ENCODE measurements at places on chromosomes 7 and 10.

DNA sequence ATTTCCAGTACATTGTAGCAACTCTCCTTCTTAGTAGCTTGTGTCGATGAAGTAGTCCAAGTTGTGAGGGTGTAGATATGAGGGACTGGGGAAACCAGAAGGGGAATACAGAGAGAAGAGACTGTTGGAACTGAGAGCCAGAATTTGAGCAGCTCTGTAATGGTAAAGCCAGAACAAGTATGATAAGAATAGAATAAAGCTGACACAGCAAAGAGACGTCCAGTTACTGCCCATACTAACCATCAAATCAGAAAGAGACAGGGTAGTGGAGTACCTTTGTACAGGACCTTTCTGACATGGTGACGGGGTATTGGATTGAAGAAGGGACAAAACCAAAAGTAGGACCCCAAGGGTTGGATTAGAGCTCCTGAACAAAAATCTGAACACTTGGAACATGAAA is 206.0 kb downstream of the SEMA3E start:
- no peaks in the 10 kb centered on the region for H3K27me3 ChIP-seq
- no peaks in the 10 kb centered on the region for H3K36me3 ChIP-seq
- H3K27ac ChIP-seq = no peak overlapping the region
- no peak overlapping the region for H3K4me3 ChIP-seq
- peaks cover 49% of the 10 kb centered on the region for H3K4me1 ChIP-seq

DNA sequence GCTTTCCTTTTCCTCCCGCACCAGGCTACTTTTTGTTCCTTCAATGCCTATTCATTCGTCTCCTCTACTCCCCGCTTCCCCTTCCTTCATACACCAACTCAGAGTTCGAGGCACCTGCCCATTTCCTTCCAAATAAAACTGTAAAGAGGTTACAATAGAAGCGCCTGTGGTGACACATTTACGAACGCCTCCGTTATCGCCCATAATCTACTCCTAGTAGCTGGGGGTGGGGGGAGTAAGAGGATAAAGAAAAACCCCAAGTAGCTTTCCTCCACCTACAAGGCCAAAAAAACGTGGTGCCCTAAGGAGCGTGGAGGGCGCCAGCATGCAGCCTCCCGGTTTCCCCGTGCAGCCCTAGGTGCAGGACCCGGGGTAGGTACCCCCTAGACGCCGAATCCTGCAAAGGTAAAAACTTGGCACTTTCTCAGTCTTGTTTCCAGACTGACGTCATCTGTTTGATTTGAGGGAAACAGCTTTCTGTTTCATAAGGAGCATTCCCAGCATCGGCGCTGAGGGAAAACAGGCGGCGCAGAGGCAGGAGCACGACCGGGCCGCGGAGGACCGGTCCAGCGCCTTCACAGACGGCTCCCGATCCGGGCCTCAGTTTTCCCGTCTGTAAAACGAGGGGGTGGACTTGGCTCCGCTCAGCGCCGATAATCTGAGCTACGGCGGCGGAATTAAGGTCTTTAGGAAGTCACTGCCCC is 922 bp downstream of the PPA1 start:
- peaks cover 9% of the 10 kb centered on the region for H3K27me3 ChIP-seq
- H3K4me1 ChIP-seq = peaks cover 12% of the 10 kb centered on the region
- DNase-seq = peak; percentile 54
- peak overlapping the region; percentile 96 for H3K4me3 ChIP-seq
- no peak overlapping the region for H3K27ac ChIP-seq

- H3K4me3 ChIP-seq = no peak within 1 kb of the TSS
- DNase-seq = peak; percentile 61
- H3K4me1 ChIP-seq = peaks cover 5% of the 10 kb centered on the region
- H3K27ac ChIP-seq = no peak within 1 kb of the TSS
- H3K27me3 ChIP-seq = no peaks in the 10 kb centered on the region
- H3K36me3 ChIP-seq = no peaks in the 10 kb centered on the region
These were observed at the start of gene TMEM72 for GRCh38 chr10:44911081-44911540. TSS of gene TMEM72 (plus strand) at chr10:44911337. CDS start at chr10:44911513, 176 bp downstream.

GRCh38 chr7:41035794-41036193 is 667.1 kb downstream of the INHBA start:
- no peak overlapping the region for H3K27ac ChIP-seq
- H3K27me3 ChIP-seq = no peaks in the 10 kb centered on the region
- DNase-seq = peak; percentile 31
- no peak overlapping the region for H3K4me3 ChIP-seq
- no peaks in the 10 kb centered on the region for H3K4me1 ChIP-seq
- H3K36me3 ChIP-seq = no peaks in the 10 kb centered on the region

DNA sequence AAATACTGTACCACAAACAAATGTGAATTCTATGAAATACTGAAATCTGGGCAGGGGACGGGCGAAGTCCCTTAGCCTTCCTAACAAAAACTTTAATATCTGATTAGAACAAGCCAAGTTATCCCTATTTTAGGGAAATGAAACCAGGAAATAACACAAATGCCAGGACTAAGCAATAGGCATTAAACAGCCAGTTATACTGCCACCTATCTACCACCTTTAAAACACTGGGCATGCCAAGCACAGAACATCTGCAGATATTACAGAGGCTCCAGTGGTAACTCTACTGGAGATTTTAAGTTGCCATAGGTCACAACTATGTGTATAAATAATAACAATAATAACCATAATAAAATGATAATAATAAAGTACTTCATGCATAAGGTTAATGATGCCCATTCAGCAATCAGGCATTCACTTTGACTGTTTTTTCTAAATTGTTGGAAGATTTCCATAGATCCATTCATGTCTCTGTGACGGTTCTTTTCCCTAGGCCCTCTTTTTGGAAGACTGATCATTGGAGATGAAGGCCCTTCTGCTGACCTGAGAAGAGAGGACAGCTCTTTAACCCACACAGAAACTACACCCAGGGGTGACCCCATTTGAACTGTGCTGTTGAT is 195.7 kb downstream of the CACNA2D1 start:
- peak; percentile 48 for DNase-seq
- H3K4me3 ChIP-seq = no peak overlapping the region
- H3K27ac ChIP-seq = no peak overlapping the region

GRCh38 chr7:158028290-158028941 is 559.2 kb downstream of the PTPRN2 start:
- H3K4me3 ChIP-seq = no peak overlapping the region
- no peaks in the 10 kb centered on the region for H3K36me3 ChIP-seq
- no peak for DNase-seq
- H3K27ac ChIP-seq = no peak overlapping the region

DNA sequence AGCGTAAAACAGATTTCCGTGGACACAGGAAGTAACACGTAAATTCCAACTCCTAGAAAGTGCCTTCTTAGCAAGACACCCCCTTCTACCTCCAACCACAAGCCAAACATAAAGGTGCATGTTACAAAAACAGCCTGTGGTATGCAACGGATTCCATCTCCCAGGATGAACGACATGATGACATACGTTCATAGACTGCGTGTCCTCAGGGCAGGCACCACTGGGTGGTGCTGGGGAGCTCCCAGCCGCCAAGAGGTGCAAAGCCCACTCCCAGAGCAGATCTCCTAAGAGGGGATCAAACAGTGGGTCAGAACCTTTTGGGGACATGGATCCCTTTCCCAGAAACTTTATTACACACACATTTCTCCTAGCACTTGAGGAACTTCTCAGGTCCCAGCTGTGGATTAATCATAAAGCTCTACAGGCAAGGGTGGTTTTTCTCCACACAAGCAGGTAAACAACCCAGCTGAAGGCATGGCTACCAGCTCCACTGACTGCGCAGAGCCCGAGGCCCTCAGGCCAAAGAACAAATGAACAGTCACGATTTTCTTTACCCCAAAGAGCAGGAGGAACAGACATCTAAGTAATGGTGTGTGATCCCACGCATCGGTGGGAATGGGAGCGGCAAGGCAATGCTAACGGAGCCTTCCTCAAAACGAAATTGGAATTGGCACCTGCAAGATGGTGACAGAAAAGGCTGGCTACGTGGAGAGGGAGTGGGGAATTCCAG is 13.8 kb downstream of the PSAP start:
- H3K4me1 ChIP-seq = peaks cover 44% of the 10 kb centered on the region
- peak overlapping the region; percentile 42 for H3K27ac ChIP-seq
- H3K4me3 ChIP-seq = no peak overlapping the region
- H3K36me3 ChIP-seq = no peaks in the 10 kb centered on the region
